ENCODE measurements at places on chromosomes 5 and 9. TPM values are rescaled to one million over a fixed set of nuclear protein-coding genes. Genes with fewer than 3 reads are reported as not detected.

GRCh38 chr5:151312756-151313324, 9.3 kb upstream of the SLC36A3 start:
- DNase-seq, result no peak
- no peaks in the 10 kb centered on the region for H3K4me1 ChIP-seq
- no peak overlapping the region for H3K4me3 ChIP-seq
- no peaks in the 10 kb centered on the region for H3K27me3 ChIP-seq

Gene CRB2
- not detected for total RNA-seq

Gene HEXB
- total RNA-seq, result 79.1 TPM

DNA sequence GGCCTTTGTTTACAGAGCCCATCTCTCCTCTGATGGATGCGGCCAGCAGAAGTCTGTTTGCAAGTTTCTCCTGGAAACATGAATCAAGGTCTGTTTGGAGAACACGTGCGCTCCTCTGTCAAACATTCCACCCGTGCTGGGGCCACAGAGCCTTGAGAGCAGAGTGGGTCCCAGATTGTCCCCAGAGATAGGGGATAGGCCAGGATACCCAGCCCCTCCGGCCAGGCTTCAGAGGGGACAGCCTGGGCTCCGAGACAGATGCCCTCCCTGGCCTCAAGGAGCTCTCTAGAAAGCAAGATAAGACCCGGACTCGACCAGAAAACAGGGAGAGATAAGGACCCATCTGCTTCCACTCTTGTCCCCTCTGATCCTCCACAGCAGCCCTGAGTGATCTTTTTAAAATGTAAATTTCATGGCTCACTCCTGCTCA, 40.4 kb upstream of the HAND1 start:
- no peak for DNase-seq
- no peak overlapping the region for H3K4me3 ChIP-seq
- H3K27ac ChIP-seq, result no peak overlapping the region
- peaks cover 50% of the 10 kb centered on the region for H3K27me3 ChIP-seq
- no peaks in the 10 kb centered on the region for H3K4me1 ChIP-seq

Gene IFT74
- 17.0 TPM for total RNA-seq

- H3K36me3 ChIP-seq, result no peaks in the 10 kb centered on the region
- no peaks in the 10 kb centered on the region for H3K4me1 ChIP-seq
- H3K4me3 ChIP-seq, result peak overlapping the region; percentile 71
- DNase-seq, result peak; percentile 77
- peak overlapping the region; percentile 99 for H3K27ac ChIP-seq
These were observed 28.8 kb upstream of the MGAT1 start for GRCh38 chr5:180831139-180832093.

Gene PPP6C
- 31.4 TPM for total RNA-seq

DNA sequence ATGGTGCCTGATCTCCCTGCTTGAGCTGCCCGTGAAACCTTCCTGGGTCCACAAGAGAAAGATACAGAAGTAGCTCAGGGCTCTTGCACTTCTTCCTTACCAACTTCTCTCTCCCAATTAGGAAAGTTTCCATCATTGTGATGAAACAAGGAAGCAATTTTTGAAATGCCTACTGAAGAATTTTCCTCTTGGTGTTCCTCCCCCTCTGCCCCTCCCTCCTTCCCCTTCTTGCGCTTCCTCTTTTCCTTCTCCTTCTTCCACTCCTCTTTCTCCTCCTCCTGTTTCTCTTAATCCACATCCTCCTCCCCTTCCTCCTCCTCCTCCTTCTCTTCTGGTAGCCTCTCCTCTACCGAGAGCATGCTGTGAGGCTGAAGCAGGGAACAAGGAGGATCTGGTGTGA, 36.3 kb upstream of the OTULINL start:
- H3K27ac ChIP-seq, result no peak overlapping the region
- no peaks in the 10 kb centered on the region for H3K36me3 ChIP-seq
- no peaks in the 10 kb centered on the region for H3K4me1 ChIP-seq
- no peaks in the 10 kb centered on the region for H3K27me3 ChIP-seq

DNA sequence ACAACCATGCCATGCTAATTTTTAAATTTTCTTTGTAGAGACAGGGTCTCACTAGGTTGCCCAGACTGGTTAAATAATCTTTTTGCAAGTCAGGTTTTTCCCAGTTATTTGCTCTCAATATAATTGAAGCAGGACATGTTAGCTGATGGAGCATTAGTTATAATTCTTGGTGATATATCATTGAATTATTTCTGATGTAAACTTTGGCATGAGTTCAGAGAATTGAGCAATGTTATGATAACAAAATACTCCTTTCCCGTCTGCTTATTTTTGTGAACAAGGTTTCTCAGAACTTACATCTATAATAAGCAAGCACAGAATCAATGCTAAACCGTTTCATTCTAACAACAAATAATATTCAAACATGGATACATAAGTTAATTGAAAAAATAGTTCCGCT, 37.8 kb downstream of the BHMT start:
- no peaks in the 10 kb centered on the region for H3K4me1 ChIP-seq
- no peak overlapping the region for H3K4me3 ChIP-seq
- H3K36me3 ChIP-seq, result no peaks in the 10 kb centered on the region

DNA sequence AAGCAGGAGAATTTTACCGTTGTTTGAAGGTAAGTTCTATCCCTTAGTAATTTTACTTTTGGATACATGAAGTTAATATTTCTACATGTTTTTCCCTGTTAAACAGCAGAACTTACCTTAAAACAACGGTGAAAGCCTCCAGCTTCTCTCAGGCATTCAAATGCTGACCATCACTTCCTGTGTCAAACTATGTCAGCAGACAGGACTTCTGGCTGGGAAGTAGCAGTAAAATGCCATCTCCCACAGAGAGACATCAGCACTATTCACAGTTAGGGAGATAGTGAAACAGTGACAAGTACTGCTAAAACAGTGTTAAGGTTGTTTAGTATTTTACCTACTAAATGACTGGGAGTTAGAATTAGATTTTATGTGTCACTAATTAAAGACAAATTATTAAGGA, 34.2 kb upstream of the GOLGA1 start:
- H3K27ac ChIP-seq, result no peak overlapping the region
- H3K4me1 ChIP-seq, result no peaks in the 10 kb centered on the region
- no peak overlapping the region for H3K4me3 ChIP-seq
- no peak for DNase-seq
- H3K36me3 ChIP-seq, result no peaks in the 10 kb centered on the region
- H3K27me3 ChIP-seq, result no peaks in the 10 kb centered on the region

DNA sequence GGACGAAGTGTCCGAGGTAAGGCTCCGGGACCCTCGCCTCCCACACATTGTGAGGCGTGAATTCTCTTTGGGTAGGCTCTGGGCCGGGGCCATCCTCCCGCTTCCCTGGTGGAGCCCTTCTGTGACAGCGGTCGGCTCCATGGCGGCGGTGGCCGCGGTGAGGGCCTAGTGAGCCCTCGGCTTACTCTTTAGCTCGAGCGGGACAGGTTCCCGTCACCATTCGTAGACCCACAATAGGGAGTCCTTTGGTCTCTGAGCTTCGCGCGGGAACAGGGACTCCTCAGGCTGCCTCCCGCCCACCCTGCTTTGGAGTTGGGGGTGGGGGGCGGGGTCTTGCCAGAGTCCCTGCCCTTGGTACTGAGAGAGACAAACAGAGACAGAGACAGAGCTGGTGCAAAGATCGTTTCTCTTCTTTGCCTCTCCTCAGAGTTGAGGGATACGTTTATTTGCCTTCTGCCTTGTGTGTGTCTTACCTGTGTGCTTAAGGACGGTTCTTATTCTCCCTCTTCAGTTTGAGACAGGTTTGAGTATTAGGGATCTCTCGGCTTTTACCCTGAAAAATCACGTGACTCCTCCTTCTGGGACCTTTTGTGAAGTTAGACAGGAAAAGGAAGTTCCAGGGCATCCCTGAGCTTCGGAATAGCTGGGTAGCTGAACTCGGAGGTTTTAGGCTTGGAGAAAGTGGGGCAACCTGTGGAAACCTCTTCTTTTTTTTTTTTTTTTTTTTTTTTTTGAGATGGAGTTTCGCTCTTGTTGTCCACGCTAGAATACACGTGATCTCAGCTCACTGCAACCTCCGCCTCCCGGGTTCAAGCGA, 833 bp downstream of the ANKHD1 start:
- H3K36me3 ChIP-seq, result no peaks in the 10 kb centered on the region
- no peaks in the 10 kb centered on the region for H3K27me3 ChIP-seq
- peak overlapping the region; percentile 96 for H3K4me3 ChIP-seq
- DNase-seq, result no peak

Gene OR2K2
- total RNA-seq, result 4.7 TPM

DNA sequence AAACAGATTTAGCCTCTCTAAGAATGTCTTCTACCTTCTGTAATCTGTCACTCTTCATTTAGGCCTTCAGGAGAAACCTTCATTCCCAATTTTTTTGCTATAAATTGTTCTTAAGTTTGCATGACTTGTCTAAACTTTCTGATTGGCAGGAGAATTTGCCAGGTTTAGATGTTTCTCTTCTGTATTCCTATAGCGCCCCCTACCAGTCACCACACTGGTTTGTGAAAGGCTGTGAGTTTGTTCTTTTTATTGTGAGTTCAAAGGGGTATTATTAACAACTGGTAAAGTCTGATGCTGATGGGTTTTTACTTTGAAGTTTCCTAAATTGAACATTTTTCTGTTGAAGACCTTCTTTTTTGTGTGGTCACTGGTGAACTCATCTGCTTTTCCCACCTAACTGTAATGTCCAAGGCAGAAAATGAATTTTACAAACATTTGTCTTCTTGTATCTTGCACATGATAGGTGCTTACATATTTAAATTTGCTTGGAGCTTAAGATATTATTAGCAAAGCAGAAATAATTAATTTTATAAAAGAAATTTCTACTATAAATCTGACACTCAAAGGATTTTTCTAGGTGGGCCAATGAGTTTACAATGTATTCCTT, 18.4 kb upstream of the F2RL2 start:
- peaks cover 5% of the 10 kb centered on the region for H3K36me3 ChIP-seq
- no peak overlapping the region for H3K4me3 ChIP-seq
- H3K27me3 ChIP-seq, result no peaks in the 10 kb centered on the region
- H3K27ac ChIP-seq, result no peak overlapping the region

DNA sequence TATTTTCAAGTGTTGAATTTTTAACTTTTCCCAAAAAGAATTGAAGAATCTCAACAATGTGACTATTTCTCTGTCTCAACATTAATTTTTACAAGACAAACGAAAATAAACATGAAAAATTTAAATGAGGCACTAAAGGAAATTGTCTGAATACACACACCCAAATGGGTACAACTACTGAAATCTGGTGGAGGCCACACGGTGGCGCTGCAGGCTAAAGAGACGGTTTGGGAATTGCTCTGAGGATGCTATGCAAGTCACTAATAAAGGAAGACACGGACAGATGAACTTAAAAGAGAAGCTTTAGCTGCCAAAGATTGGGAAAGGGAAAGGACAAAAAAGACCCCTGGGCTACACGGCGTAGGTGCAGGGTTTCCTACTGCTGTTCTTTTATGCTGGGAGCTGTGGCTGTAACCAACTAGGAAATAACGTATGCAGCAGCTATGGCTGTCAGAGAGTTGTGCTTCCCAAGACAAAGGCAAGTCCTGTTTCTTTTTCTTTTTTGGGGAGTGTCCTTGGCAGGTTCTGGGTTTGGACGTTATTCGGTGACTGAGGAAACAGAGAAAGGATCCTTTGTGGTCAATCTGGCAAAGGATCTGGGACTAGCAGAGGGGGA, at the start of gene PCDHB10:
Gene PCDHB10, plus strand, starts transcription at position 244 of the 616 bp plus-strand sequence. Its CDS starts 200 bp downstream, at position 444.
- no peaks in the 10 kb centered on the region for H3K27me3 ChIP-seq
- no peak within 1 kb of the TSS for H3K27ac ChIP-seq

Gene MCIDAS
- total RNA-seq, result not detected

Gene GFRA3
- total RNA-seq, result 1.8 TPM

All from tibial nerve (tissue), 4 donors.